ENCODE measurements at places on chromosomes 5 and 9.

- no peak for DNase-seq
These were observed 38.5 kb upstream of the FRRS1L start for GRCh38 chr9:109205526-109205925.

DNA sequence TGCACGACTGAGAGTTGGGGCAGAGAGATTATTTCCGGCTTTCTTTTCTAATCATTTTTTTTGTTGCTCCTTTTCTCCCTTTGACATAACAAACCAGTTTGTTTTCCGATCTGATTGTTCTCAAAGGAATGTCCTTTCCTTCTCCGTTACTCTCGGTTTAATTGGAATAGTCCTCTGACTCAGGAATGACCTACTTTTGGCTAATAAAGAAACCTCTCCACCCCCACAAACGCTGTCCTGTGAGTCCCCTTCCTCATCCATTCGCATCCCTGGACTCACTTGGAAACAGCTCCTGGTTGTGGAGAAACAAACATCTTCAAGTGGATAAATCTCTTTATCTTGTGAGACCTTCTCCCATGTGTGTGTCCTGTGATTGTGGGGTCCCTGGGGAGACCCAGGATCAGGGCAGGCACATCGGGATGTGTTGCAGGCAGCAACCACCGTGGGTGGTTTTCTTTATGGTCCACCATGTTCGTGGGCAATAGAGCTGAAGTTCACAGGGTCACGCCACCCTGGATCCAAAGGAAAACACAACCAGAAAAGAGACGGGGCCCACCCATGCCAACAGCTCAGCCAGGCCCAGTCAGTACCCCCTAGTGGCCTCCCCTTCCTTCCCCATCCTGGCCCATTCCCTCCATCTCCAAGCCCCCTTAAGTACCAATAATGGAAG, 45.2 kb upstream of the NEK6 start:
- DNase-seq = no peak

DNA sequence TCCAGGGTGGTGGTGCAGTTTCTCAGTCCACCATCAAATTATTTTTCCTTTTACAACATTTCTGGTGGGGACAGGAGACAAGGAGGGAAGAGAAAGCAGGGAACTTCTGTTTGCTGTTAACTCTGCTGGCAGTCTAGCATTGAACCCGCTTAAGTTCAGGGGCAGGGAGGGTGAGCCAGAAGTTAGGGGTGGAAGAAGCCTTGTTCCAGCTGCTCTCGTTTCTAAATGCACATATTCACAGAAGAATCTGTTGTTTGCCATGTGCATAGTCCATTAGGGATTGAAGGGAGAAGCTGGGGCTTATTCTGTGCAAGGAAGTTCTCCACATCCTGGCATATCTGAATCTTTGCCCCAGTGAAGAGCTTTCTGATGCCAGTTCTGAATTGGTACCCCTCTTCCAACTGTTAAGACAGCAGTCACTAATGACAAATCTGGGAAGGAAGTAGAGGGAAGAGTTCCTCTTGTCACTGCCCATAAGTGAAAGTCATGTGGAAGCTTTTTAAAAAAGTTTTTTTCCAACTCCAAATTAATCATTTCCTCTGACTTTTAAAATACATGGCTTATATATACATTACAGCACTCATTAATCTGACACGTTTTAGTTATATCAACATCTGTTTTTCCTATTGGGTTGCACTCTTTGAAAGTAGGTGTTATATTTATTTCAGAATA, 32.6 kb upstream of the ACOT12 start:
- DNase-seq = peak; percentile 35

GRCh38 chr5:472656-473550, 29.9 kb downstream of the EXOC3 start:
- DNase-seq = peak; percentile 67

DNA sequence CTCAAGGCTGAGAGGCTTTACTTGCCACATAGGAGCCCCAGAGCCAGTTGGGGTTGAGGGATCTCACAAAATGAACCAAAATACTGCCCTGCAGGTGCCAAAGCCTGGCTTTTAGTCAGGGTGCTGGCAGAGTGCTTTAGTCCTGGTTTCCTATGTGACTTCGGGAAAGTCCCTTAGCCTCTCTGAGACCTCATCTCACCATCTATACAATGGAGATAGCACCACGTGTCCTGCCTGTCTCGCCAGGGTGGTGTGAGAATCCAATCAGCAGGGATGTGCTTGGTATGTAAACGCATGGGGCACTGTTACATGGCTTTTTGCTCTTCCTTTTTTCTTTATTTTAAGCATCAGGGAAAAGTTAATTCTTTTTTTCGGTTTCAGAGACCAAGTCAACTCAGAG, 68.3 kb downstream of the SHB start:
- no peak for DNase-seq

DNA sequence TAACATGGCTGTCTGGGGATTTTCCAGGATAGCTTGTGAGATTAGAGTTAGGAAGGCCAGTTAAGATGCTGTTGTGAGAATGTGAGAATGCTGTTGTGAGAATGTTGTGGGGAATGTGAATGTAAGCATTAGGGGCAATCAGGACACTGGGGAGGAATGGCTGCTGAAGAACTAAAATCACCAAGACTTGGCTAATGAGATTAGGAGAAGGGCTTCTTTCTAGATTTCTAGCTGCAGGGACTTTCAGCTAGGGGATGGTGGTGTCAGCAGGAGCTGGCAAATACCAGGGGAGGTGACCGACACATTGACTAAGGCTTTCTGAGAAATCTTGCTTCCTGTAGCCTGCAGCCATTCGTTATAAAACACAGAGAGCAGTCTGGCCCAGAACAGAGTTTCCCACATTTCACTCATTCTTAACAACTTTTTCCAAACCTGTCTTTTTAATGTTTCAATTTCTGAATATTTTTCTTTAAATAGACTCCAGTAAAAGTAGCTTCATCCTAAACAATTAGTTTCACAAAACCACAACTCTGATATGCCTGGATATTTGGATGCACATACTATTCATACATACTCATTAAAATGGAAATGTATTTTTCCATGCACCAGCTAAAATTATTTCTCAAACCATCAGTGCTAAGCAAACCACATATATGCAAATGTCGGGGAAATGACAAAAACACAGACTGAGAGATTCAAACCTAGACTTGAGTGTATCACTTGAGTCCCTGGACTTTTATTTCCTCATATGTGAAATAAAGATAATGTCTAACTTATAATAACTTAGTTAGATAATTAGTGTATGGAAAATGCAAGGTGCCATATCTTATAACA, 89.3 kb upstream of the TNC start:
- DNase-seq = no peak

DNA sequence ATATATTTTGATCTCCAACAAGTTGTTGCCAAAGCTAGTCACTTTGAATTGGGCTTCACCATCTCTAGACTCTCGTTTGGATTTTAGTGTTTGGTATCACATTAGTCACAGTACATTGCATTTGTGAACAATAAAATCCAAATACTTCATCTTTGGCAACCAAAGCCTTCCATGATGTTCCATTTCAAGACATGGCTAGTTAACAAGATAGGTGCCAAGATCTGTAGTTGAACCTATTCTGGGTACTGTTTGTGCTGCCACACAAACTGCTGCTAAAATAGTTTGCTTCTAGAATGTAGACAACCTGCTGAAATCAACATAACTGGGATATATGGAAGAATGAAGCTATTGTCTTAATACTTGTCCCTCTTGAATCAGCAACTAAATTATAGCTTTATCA, 207.5 kb downstream of the LRRC70 start:
- DNase-seq = no peak

GRCh38 chr9:127634021-127634420, 21.9 kb downstream of the STXBP1 start:
- no peak for DNase-seq

All from pons (tissue), 1 donor.